Urinary bladder (tissue), 4 donors: ENCODE measurements at places on chromosomes 4 and X. TPM values are rescaled to one million over a fixed set of nuclear protein-coding genes. Genes with fewer than 3 reads are reported as not detected.
A peak's percentile ranks its signal among the peaks of the same experiment; 100 is the strongest.

IL15 gene
- total RNA-seq, result 5.9 TPM

NUP62CL gene
- total RNA-seq, result 2.2 TPM

FRMD7 gene
- total RNA-seq, result 0.48 TPM

SLC34A2 gene
- 0.58 TPM for total RNA-seq

TMSB4X gene
- 4,785 TPM for total RNA-seq

COX7B2 gene
- not detected for total RNA-seq

OPN1MW gene
- not detected for total RNA-seq

CRMP1 gene
- total RNA-seq, result 15.8 TPM

FGD1 gene
- 5.7 TPM for total RNA-seq

CXXC4 gene
- 5.1 TPM for total RNA-seq

BST1 gene
- 23.7 TPM for total RNA-seq

- DNase-seq, result no peak
Measured at GRCh38 chrX:118603981-118604380, 108.4 kb downstream of the DOCK11 start.

DNA sequence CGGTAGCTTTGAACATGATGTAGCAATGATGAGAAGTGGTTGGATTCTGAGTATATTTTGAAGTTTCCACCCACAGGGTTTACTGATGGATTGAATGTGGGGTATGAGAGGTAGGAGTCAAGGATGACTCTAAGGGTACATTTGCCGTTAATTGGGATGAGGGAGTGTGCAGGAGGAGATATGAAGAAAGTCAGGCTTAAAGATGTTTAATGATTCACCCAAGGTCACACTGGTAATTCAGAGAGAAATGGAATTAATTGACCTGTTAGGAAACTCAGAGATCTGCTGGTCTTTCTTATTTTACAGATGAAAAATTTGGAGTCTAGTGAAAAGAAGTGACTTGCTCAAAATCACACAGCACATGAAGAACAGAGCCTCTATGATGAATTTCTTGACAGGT, 390.7 kb downstream of the GBA3 start:
- no peak for DNase-seq

GRCh38 chr4:48832571-48832970, 1.7 kb downstream of the OCIAD1 start:
- no peak for DNase-seq

DNA sequence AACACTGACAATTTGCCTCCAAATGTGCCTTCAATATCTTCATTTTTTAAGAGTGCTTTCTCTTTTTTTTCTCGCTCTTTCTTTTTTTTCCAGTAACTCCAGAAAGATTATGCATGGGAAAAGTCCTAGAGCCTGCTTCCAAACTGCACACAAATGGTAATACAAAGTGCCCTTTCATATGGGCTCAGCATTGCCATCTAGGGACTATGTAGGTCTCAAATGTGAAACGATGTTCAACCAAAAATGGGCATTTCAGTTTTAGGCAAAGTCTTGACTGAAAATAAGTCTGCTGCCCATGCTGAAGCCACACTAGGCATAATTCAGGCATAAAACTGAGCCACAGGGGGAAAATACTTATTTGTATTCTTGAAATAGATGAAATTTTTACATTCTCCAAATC, 65.6 kb downstream of the SYNPO2 start:
- no peak for DNase-seq

- DNase-seq, result no peak
Measured at GRCh38 chrX:130916636-130917422, 13.8 kb upstream of the ENOX2 start.

GRCh38 chr4:31374256-31374960, 654.2 kb downstream of the PCDH7 start:
- no peak for DNase-seq

DNA sequence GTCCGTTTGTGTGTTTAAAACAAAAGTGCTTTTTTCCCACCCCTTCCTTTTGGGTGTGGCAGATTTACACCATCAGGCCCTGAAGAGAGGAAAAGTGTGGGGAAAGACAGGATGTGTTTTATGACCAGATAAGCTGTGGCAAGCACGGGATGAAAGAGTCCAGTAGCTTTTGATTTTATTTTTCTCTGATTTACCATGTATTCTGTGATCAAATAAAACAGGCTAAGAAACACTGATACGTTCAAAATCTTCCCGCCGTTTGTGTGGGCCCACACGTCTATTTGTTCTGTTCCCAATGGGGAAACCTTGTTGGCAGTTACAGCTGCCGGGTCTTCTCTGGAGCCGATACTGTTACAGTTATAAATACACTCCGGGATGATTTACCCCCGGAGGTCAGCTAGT, 10.8 kb downstream of the LRP2BP start:
- no peak for DNase-seq

- no peak for DNase-seq
Measured at GRCh38 chr4:80419946-80420345, 84.4 kb downstream of the CFAP299 start.

GRCh38 chr4:71268166-71268565, 70.7 kb upstream of the SLC4A4 start:
- no peak for DNase-seq

- DNase-seq, result no peak
Measured at GRCh38 chr4:48042979-48043461, 26.4 kb downstream of the NIPAL1 start.

DNA sequence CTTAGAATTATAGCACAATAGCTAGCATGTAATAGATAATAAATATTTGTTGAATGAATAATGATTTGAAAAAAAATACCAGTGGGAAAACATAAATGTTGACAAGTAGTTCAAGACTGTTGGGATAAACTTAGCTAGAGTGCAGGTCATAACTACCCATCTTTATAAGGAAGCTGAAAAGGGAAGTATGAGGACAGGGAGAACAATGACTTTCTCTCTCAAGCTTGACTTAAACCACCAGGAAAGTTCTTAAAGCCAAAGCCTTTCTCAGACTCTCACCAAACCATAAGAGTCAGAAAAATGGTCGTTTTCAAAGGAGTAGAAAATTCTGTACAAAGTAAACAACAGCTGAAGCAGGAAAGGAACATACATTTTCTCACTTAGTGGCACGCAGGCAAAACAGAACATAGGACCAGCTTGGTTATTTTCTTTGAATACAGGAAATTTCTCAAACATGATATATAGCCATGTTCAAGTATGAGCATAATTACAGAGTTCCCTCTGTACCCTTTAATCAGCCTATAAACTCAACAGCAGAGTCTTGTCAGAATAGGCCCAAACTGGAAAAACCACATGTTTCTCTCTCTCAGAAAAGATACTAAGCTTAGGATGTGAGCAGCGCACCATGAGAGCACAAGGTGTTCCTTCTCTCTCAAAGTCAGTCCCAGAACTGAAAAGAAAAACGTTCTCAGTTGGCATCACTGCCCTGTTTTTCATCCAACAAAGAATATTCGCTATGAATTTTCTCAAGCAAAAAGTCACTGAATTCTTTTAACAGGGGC, 28.7 kb downstream of the MAPK10 start:
- peak; percentile 86 for DNase-seq

- no peak for DNase-seq
Measured at GRCh38 chr4:47974566-47974965, 41.9 kb downstream of the CNGA1 start.

GRCh38 chr4:180057891-180058671, 2185.1 kb upstream of the TENM3 start:
- no peak for DNase-seq

GRCh38 chr4:163109967-163110366, 56.7 kb downstream of the NAF1 start:
- no peak for DNase-seq

GRCh38 chr4:121255986-121256750, 92.0 kb upstream of the TNIP3 start:
- DNase-seq, result no peak

DNA sequence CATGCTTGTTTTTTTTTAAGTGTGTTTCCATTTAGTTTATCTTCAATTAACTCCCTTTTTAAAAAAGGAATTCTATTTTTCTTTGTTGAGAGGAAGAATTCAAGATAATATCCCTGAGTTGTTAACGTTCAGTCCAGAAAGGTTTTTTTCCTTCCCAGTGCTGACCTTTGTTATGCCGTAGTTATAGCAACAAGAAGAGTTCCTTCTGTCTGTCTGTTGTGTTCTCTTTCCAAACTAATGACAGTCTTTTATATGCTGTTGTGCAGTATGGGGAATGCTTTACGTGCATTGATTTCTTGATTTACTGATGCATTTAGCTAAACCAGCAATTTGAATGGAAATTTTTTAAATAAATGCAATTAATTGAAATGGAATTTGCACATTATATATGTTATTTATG, 6.6 kb upstream of the CXXC4 start:
- no peak for DNase-seq

DNA sequence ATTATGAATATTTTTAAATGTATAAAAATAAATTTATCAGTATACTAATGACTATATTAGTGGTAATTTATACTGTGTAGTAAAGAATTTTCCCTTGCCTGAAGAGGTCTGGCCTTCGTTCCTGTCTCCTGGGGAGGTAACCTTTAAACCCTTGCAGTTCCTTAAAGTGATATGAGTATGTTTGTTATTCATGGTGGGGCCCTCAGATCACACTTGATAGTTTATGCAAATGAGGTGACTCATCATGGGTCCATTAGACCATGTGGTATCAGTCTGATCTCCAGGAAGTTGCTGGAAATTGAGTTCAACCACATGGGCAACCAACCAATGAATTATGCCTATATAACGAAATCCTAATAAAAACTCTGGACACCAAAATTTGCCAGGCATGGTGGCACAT, 904.1 kb downstream of the RPA4 start:
- no peak for DNase-seq
